Esophagus muscularis mucosa (tissue), 4 donors: ENCODE measurements at places on chromosomes 1 and 21. TPM values are rescaled to one million over a fixed set of nuclear protein-coding genes. Genes with fewer than 3 reads are reported as not detected.

Gene FMO1
- not detected for total RNA-seq

Gene ZMYND12
- total RNA-seq, result 1.7 TPM

Gene ABCA4
- total RNA-seq, result 0.33 TPM

Gene UTS2
- total RNA-seq, result not detected

Gene CSF3R
- 8.2 TPM for total RNA-seq

Gene MR1
- total RNA-seq, result 10.8 TPM

Gene NUF2
- 0.52 TPM for total RNA-seq

Gene HDAC1
- total RNA-seq, result 70.4 TPM

Gene CCDC27
- total RNA-seq, result not detected

Gene MX1
- 13.8 TPM for total RNA-seq

Gene TMEM240
- total RNA-seq, result 18.3 TPM

Gene LYPD8
- not detected for total RNA-seq

Gene PCAT6
- total RNA-seq, result not detected

Gene OR2L13
- not detected for total RNA-seq
